ENCODE measurements at places on chromosomes 7 and 10.
A peak's percentile ranks its signal among the peaks of the same experiment; 100 is the strongest.

DNA sequence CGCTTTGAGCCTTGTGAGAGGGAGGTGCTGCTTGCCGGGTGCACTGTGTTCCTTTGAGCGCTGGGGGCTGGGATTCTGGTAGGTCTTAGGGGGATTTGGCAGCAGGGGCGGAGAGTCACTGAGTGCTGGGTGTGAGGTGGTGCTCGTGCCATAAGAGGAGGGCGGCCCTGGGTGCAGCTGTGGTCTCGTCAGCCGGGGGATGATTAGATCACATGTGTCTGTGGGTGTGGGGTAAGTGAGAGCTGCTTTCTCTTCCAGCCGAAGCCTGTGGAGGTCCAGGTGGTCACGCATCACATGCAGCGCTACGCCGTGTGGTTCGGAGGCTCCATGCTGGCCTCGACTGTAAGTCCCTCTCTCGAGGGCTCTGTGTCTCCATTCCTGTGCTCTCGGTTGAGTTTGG is 93.7 kb downstream of the ACTR3B start:
- no peak for DNase-seq

GRCh38 chr7:55533050-55533728 is 39.1 kb downstream of the VOPP1 start:
- DNase-seq: peak; percentile 92

DNA sequence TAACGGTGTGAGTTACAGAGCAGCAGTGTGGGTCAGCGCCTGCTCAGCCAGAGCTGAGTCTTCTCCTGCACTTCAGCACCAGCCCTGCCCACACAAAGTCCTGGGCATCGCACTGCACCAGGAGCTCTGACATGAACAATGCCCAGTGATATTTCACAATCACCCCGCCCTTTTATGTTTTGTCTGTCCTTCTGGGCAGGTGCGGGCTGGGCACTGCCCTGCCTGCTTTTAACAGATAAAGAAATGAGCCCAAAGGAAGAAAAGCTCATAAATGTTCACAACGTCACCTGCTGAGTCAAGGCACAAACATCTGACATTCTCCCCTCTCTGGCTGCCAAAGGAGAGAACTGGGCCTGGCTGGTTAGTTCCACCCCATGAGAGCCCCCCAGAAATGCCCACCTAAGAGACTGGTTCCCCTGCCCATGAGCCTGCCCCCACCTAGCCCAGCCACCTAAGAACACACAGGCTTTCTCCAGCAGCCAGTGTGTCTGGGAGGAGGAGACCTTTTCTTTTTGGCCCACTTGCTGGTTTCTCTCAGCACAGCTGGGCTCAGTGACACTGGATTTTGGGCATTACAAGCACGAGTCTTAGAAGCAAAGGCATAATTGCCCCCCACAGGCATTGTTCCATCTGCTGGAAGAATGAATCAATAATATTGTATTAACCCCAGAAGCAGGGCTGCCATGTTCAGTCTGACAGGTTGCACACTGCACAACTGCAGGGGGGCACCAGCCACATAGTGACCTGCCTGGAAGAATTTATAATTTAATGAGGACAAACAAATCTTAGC is 22.3 kb downstream of the CALML3 start:
- no peak for DNase-seq

GRCh38 chr7:124276005-124276622 is 243.2 kb upstream of the TMEM229A start:
- DNase-seq: peak; percentile 53

DNA sequence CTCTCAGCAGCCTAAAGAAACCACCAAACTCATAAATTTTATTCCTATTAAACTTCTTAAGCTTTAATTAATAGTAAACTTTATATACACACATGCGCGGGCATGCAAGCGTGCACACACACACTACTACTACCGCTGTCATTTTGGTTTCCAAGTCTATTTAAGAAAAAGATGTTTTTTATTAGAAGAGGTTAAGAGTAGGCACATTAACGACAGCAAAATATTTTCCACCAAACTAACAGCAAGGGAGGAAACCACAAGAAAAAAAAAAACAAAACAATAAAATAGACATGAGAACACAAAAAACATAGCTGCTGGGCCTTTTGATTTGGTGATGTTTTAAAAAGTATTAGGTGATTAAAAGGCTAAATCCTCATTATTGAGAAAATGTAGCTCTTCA is 28.6 kb downstream of the RTKN2 start:
- no peak for DNase-seq

DNA sequence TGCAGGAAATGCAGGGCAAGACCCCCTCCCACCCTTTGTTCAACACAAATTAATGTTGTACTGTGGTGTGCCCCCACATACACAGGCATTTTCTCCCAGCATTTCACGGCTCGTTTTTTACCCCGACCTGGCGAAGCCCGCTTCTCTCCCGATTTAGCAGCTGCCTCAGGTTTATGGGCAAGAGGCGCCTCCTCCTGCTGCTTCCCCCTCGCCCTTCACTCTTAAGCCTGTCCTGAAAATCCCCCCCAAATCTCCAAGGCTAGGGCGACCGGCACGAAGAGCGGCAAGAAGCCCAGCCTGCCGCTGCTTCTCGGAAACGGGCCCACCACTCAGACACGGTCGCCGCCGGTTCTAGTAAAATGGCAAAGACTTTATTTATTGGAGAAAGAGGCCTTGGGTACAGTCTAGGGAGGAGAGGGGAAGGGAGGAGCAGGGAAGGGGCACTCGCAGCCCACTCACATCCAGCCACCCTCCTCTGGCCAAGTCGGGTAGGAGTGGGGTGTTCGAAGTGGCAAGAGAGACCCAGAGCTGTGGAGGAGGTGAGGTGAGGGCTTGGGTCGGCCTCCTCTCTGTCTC is 3.3 kb downstream of the LBX1 start:
- no peak for DNase-seq

- DNase-seq: no peak
Observed at GRCh38 chr10:104804880-104805279, 163.8 kb downstream of the SORCS3 start.

DNA sequence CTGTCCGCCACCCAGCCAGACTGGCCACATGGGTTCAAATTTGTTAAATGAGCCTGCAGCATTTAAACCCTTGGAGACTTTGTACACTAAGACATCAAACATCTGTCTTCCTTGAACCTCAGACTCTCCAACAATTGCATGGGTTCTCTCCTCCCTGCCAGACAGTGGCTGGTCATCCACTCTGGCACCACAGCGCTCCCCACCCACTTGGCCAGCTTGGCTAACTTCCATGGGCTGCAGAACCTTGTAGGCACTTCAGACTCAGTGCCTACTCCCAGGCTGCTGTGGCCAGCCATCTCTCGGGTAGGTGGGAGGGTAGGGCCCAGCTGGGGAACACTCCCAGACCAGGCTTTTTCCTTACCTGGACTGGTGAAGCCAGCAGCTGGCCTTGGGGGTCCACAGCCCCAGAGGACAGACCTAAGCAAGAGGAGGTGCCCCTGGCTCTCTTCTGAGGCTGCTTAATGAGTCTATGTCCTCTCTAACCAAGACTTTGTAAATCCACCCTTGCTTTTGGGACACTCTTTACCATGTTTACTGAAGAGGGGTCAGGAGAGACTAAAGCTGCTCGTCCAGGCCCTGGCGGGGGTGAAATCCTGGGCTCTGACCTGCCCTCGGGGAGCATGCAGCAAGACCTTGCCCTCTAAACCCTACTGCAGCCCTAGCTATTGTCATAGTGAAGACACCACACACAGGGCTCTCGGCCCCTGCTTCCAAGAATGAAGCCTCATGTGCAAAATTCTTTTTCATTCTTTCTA is 82.7 kb downstream of the ARHGAP22 start:
- no peak for DNase-seq

- DNase-seq: no peak
Observed at GRCh38 chr7:207418-208129, 15.2 kb downstream of the FAM20C start.

GRCh38 chr7:50727072-50727471 is 55.6 kb downstream of the GRB10 start:
- no peak for DNase-seq

DNA sequence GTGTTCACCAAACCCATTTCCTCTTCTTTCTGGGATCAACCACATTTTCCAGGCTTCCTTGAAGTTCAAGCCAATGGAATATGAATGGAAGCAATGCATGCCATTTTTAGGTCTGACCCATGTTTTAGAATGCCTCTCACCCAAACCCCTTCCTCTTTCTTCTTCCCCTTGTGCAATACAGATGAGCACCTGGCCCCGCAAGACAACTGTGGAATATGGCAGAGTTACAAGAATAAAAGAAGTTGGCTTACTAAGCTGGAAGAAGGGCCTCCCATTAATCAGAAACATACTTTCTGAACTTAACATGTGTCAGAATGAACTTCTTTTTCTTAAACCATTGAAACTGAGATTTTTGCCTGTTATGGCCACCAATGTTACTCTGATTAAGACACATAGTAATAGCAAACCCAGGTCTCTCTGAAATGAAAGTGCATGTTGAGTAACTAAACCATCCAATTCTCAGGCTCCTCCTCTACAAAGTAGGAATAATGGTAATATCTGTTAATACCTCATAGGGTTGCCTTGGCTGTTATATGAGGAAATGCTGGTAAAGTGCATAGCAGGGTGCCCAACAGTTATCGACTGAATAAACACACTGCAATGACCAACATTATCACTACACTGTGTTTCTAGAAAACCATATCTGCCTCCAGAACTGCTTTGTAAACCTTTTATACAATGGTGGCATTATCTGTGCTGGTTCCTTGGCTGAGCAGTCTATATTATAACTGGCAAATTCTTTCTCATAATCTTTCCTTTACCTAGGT is 382.2 kb upstream of the NRP1 start:
- peak; percentile 4 for DNase-seq

- peak; percentile 48 for DNase-seq
Observed at GRCh38 chr7:8185926-8186683, 75.9 kb downstream of the ICA1 start.

DNA sequence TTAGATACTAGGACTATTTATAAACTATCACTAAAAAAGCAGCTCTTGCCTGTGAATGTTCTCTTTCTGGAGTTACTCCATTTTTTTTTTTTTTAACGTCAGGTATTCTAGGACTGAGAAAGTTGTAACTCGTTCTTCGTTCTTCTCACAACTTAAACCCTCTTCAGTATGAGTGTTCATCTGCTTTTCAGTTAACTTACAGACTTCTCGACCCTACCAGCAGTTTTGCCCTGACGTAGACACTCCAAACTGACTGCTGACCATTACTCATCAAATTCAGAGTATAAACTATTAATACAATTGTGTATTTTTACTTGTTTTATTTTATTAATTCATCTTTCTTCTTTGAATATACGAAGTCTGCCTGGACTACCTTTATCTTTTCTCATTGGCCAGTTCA is 353.1 kb downstream of the GPR37 start:
- no peak for DNase-seq

GRCh38 chr7:147756300-147756699 is 834.3 kb upstream of the C7orf33 start:
- no peak for DNase-seq

- peak; percentile 8 for DNase-seq
Observed at GRCh38 chr10:91689731-91690168, 56.9 kb upstream of the PPP1R3C start.

DNA sequence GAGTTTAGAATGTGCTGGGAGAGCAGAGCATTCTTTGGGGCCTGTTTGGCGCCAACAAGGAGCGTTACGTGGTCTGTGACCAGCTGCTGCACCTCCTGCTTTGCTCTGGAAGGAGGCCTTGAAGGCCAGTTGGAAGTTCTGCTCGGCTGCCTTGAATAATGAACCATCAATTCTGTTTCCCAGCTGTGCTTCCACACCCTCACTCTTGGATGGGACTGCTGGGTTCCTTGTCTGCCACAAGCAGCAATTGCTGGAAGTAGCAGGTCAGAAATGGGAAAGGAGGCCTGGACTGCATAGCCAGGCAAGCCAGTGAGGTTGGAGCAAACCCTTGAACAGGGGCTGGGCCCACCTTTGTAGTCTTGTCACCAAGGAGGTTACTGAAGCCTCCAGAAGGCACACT is 86.6 kb upstream of the INSYN2A start:
- no peak for DNase-seq

- peak; percentile 45 for DNase-seq
Observed at GRCh38 chr10:44853148-44853734, 57.9 kb upstream of the TMEM72 start.

- DNase-seq: no peak
Observed at GRCh38 chr7:51973939-51974338, 657.3 kb upstream of the COBL start.

DNA sequence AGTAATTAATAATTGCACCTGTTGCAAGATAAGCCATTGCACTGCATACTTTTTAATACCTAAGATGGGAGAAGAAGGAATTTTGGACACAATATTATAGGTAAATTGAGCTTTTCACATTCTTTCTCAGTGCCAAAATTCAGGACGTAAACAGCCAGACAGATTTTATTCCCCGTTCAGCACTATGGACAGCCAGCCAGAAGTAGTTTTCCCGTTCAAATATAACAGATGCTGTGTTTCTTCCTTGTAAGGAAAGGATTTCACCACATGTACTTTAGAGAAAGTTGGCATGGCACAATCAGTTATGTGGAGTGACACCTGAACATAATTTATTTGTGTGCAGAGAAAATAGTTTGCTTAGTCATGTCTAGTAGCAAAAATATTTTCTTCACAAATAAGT is 34.8 kb downstream of the SEMA3E start:
- DNase-seq: no peak

- DNase-seq: no peak
Observed at GRCh38 chr10:77421591-77421990, 216.0 kb downstream of the KCNMA1 start.

- DNase-seq: no peak
Observed at GRCh38 chr7:353746-354325, 63.9 kb downstream of the FOXL3 start.

GRCh38 chr10:28669227-28670173 is 7.8 kb upstream of the BAMBI start:
- DNase-seq: no peak

DNA sequence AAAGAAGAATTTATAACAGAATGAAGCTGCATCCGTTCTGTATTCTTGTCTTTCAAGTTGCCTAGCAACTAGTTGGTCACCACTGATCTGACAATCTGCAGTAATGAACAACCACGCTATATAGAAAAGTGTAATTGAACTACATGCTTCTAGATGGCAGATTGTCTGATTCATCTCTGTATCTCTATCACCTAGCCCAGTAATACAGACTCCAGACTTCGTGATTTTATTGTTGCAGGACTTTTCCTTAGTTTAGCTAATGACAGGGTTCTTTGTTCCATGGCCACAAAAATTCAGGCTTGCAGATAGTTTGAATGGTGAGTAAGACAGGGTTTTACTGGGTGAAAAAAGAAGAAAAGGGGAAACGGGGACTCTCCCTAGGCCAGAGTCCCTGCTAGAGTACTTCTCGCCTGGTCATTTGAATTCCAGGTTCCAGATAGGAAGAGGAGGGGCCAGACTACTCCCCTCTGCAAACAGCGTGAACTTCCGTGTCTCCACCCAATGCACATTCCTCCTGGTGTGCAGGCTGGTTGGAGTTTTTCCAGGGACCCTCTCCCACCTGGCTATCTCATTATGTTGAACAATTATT is 45.9 kb downstream of the COL1A2 start:
- no peak for DNase-seq

- DNase-seq: peak; percentile 50
Observed at GRCh38 chr10:30581779-30582380, 47.7 kb downstream of the LYZL2 start.

DNA sequence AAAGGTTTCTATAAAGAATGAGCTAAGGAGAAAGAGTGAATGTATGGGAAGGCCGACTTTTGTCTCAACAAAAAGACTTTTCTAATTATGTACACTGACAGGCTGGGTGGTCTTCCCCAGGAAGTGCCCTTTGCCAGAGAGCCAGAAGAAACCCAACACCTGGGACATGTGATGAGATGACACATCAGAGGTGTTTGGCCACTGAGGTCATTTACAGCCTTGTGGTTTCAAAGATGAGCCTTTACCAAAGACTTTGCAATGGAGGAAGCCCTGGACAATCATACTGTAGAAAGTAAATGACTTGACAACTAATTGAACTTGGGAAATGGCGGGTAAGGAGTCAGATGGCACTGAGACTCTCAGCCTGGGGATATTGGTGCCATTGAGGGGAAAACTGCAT is 3.4 kb upstream of the NRG3 start:
- no peak for DNase-seq
